ENCODE measurements at places on chromosomes 1 and 21.

DNA sequence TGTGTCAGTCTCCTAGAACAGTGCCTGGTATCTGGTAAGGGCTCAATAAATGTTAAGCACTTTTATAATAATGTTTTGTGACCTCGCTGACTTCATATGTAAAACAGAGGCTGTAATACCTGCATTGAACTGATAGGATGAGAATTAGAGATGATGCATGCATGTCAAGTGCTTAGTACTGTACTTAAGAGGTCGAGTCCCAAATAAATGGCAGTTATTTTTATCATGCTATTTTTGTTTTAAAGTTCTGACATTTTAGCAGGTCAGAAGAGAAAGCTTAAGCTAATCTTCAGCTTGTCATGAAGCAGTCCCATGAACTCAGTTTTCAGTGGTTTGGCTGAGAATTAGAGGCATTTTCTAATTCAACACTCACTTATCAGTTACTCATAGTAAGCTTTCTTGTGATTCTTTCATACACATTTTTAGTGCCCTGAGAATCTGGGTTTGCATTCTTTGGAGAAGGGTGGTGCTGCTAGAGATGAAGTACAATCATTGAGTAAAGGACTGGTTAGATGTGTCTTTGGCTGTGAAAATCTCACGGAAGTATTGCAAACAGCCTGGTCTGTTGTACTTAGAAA lies 75.7 kb upstream of the RAVER2 start:
- no peak for DNase-seq

DNA sequence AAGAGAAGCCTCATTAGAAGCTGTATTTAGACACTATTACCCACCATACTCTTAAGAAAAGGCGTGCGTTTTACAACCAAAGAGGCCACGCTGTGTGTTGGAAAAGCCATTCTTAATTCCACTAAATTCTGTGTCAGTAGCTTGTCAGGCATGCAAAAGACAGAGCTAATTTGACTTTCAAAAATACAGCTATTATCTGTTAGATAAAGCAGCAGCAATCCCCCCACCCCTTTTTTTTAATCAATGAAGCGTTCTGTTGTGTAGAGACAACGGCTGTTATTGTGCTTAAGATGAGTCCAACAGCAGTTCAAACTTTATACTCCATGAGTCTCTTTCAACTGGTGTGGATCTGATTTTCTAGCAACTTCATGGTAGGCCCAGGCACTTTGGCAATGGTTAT lies 43.5 kb downstream of the PLA2G4A start:
- DNase-seq, result no peak

DNA sequence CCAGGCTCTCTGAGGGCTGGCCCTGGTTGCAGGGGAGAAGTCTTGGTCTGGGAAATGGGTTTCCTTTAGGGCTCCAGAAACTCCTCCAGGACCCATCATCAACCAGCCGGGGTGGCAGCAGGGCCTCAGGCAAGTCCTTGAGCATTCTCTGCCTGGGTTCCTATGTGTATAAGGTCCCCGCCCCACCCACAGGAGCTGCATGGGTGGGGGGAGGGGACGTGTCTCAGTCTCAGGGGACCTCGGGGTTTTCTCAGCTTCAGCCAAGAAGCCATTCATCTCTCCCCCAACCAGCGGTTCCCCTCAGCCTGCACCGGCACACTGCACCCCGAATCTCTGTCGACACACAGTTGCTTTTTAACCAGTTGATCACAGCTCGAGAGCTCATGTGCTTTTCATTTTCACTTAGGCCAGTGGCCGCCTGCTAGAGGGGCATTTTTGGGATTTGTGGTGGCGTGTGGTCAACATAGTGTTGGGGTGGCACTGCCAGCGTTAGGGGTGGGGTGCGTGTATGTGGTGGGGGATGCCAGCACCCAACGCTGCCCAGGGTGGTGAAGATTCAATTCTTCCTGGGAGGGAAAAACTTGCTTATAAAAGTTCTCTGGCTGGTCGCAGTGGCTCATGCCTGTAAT lies 6.5 kb downstream of the RUNX3 start:
- DNase-seq, result no peak

DNA sequence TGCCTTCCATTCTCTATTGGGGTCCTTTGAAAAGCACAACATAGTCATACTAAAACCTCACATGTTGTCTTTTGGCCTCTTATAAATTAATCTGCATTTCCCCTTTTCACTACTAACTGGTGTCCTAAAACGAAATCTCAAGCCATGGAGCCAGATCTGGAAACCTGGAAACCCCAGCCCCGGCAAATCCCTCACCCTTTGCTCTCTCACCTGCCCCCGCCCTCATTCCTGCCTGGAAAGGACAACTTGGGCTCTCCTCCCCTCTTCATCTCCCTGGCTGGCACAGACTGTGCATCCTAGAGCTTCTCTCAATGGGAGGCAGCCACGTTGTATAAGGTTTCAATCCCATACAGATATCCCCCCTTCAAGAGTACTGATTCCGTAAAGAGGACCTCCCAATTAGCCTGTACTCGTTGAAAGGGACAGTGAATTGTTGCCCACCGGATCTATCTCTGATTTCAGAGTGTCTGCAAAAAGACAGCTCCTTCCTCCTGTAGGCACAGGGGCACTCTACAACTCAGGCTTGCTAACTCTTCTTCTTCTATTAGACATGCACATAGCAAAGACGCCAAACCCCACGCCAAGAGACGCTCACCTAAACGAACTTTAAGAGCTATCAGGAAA lies 1.4 kb downstream of the DUSP10 start:
- no peak for DNase-seq

DNA sequence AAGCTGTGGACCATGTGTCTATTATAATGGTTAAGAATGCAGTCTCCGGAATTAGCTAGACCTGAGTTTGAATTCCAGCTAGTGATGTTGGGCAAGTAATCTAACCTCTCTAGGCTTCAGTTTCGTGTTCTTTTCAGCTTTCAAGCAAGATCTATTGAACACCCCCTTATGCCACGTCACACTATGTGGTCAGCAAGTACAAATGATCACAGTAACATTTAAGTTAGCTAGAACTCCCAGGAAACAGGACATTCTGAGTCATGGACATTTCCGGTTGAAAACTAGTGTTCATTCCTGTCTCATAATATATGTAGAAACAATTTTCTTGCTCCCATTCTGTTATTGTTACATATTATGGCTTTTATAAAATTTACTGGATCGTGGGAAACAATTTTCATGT lies 34.0 kb upstream of the NHLH2 start:
- no peak for DNase-seq

DNA sequence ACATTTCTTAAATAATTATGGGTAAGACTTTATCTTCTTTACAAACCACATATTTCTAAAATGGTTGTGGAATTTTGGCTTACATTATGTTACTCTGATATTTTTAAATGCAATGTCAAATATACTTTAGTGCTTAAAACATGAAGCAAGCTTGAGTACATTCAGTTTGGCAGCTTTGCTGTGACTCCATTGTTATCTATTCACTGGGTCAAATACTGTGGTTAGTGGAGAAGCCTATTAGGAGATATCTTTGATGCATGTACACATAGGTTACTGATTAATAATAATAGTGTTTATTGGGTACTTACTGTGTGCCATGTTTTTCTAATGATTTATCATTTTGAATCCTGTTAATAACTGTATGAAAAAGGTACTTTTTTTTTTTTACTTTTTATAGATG lies 520.4 kb upstream of the B3GALT2 start:
- DNase-seq, result no peak

Data from stimulated activated CD4-positive, alpha-beta T cell treated with anti-CD3 and anti-CD28 coated beads, Interleukin-2, amount 100 ng/mL, for 4 hours (primary cell).